ENCODE measurements at places on chromosomes 2 and 18.

DNA sequence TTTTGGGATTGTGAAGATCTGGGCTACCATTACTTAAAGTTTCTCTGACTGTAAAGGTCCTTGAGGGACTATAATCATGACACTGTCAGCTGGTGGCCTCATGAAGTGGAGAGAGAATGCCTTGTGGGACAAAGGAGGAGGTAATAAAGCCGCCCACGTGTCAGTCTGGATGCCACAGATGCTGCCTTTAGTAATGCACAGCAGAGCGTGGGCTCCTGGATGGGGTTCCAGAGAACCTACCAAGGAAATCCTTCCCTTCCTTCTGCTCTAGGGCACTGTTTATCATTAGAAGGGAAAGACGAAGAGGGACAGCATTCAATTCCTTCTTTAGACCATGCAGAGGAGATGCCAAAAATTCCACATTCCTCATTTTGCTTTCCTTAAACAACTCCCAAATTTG lies 63.5 kb downstream of the COL5A2 start:
- no peak for DNase-seq

DNA sequence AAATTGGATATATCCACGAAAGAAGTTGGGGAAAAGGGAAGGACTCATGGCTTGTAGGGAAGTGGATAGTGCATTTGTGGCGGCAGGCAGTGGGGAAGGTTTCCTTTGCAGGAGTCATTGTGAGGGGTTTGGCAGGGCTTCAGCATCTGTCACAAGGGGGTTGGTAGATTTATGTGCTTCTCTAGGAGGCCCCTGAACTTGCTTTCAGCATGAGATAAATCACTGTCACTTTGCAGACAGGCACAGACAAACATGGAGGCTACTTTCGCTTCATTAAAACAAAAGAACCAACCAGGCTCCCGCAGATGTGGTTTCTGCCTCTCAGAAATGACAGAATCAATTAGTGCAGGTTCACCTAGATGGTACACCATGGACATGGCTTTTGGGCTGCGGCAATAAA lies 340.7 kb downstream of the TGIF1 start:
- DNase-seq = no peak

DNA sequence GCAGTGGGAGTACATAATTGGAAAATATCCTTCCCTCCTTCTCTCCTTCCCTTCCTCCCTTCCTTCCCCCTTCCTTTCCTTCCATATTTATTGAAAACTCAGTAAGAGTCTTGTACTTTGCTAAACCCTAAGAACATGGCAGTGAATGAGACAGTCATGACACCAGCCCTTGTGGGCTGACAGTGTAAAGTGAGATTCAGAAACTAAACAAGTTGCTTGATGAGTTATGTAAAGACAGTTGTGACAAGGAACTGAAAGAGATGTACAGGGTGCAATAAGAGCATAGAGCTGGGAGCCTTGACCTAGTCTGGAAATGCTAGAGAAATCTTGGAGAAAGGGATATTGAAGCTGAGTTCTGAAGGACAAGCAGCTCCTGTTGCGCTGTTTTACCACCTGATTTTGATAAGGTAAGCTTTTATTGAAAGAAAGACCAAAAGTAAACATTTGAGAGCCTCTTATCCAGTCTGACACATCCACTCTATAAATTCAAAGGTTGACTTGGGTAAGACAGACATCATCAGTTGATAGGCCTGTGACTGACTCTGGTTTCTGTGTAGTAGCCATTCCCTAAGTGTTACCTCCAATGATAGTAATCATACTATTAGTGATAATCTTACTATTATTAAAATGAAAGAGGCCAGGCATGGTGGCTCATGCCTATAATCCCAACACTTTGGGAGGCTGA lies 66.5 kb upstream of the SKOR2 start:
- no peak for DNase-seq

DNA sequence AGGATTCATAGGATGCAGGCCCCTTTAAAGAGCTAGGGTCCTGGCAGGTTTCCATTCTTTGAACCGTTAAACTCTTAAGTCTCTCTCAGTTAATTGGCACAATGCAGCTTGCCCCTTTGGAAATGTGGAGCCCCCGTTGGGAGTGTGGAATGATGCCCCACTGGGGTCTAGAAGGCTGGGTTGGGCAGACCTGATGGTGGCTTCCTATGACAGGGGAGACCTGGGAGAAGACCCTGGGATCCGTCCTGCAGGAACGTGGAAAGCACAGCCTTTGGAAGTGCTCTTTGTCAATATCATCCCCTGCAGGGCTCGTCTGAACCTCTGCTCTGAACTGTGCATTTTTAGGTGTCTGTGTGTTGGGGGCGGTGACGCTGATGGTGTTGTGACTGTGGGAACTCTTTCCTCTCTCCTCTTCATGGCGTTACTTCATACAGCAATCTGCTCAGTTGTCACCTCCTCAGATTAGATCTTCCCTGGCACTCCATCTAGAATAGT lies 190.6 kb downstream of the MYCN start:
- no peak for DNase-seq

GRCh38 chr2:37767046-37767445 lies 95.6 kb upstream of the CDC42EP3 start:
- DNase-seq = no peak

- no peak for DNase-seq
Measured at GRCh38 chr2:11876889-11877288, 130.5 kb downstream of the LPIN1 start.

GRCh38 chr18:57657542-57657941 lies 35.9 kb upstream of the NARS1 start:
- DNase-seq = no peak

DNA sequence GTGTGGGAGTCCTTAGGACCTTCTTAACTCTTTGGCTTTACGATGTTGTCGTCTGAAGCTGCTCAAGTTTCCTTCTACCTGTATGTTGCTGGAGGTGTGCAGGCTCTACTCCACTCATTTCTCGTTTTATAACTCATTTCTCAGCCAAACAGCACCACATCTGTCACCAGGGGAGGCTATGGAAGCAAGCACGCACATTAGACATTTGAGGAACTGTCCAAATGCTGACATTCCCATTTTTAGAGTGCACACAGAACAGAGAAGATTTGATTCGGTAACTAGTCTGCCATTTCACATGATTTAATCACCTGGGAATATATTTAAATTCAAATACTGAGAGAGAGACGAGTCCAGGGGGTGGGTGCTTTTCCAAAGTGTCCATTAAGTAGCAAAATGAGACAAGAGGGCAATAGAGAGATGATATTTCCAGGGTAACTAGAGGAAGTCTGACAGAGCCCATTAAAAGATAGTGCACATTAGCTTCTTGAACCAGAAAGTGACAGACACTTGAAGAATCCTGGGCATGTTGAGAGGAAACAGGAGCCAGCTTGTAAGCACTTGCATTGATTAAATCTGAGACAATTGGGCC lies 793.3 kb downstream of the TDRD15 start:
- no peak for DNase-seq

- no peak for DNase-seq
Measured at GRCh38 chr2:157221394-157221988, 36.0 kb upstream of the GALNT5 start.

GRCh38 chr2:119463136-119463535 lies 31.5 kb downstream of the TMEM37 start:
- DNase-seq = no peak

All from chondrocyte (in vitro differentiated cells).